PC-9 (cell line): ENCODE measurements at places on chromosomes 12 and 14.

DNA sequence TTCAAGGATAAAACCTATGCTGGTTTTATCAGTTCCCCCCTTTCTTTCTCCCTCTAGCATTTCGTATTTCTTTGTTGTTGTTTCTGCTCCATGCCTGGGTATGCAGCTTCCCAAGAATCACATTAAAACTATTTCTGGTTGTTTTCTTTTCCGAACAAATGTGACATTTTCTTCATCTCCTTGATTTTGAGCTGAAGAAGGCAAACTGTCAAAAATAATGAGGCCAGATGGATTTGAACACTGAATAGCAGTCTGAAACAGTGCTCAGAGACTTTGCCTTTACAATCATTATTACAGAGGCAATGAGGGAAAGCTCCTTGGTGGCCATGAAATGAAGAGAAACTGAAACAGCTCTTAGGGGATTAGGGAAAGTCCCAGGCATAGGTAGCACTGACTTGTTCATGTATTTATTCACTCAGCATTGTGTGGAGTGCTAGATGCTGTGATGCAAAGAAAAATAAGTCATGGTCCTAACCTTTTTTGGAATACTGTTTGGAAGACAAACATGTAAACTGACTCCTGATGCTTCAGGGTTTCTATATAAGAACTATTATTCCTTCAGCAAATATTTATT is 319.5 kb downstream of the FUT8 start:
- no peak for DNase-seq

GRCh38 chr12:4855121-4855924 is 54.4 kb upstream of the KCNA1 start:
- DNase-seq, result peak; percentile 43

GRCh38 chr12:23204933-23205778 is 580.2 kb downstream of the ETNK1 start:
- DNase-seq, result no peak

- DNase-seq, result no peak
Observed at GRCh38 chr12:122374707-122375106, 47.8 kb downstream of the CLIP1 start.

- no peak for DNase-seq
Observed at GRCh38 chr12:48005750-48006021, 1.4 kb upstream of the COL2A1 start.

GRCh38 chr12:6555018-6555691 is 687 bp downstream of the IFFO1 start:
- no peak for DNase-seq

GRCh38 chr12:119949145-119949544 is 39.9 kb upstream of the BICDL1 start:
- DNase-seq, result no peak

DNA sequence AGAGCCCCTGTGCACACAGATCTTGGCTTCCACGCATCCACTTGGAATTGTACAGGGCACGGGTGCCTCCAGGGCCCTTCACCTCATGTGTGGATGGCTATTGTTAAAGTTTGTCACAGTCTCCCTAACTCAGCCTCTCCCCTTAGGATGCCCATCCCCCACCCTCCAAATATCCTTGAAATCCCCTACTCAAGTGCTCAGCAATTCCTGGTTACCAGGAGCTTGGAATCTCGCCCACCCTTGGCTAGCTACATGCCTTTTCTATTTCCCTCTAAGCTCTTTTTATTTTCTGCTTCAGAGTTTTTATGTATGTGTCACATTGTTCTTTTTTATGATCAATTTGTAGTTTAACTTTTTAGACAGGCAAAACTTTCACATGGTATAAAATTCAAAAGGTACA is 13.0 kb upstream of the NR1H4 start:
- DNase-seq, result no peak

GRCh38 chr12:32897687-32898573 is 1.4 kb upstream of the PKP2 start:
- no peak for DNase-seq

DNA sequence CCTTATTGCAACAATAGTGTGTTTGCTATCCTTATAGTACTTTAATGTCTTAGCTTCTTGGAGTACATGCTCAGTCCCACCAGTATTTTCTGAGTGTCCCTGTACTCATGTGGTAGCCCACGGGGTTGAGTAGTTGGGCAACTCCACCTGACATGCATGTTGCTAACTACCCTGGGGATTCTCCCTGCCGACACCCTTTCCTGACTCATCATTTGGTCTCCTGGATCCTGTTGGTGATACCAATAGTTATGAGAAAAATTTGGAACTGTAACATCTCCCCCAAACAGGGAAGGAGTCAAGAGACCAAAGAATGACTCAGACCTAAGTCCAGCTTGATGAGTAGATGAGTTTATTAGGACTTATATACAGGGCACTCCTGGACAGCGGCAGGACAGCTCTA is 101.6 kb downstream of the BRMS1L start:
- no peak for DNase-seq

DNA sequence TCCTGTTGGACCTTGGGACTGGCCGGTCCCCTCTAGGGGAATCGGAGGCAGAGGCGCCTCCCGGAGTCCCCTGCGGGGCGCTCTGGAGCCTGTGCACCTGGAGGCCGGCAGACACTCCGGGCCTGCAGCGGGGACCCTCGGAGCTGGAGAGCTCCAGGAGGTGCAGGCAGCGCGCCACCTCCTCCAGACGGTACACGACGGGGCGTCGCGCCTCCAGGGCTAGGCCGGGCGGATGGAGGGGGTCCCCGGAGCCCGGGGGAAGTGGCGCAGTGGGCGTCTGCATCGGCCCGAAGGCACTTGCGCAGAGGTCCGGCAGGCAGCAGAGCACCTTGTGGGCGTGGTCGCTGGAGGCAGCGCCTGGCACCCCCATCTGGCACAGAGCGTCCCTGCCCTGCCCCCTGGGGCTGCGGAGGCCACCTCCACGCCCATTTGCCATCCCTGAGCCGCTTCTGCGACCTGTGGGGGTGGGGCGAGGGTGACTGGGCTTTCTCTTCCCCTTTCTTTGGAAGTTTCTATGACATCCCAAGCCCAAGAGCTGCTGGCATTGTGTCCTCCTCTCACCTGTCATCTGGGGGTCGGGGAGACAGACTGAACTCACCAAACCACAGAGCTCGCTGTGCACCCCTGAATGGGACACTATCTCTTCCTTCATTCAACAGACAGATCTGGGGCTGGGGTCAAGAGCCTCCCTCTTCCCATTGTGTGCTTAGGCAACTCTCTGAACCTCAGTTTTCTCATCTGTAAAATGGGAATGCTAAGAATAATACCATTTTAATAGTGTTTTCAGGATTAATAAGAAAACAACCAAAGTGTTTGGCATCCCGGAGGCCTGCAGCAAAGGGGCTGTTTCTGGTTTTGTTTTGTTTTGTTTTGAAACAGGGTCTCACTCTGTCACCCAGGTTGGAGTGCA is 37.5 kb upstream of the CORO1C start:
- DNase-seq, result no peak

DNA sequence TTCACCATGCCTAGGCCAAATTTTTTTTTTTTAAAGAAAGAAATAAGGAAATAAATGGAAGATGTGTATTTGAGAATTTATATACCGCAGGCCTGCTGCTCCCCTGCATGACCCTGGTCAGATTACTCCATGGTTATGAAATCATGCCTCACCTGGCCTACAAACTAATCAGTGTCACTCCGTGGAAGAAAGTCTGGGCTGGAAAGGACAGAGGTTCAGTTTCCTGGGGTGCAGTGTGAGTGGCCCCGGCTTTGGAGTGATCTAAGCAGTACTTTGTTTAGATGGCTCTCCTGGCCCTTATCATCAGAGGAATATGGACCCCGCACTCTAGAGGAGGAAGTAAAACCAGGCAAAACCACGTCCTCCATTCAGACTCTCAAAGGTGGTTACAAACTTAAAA is 9.6 kb downstream of the APOBEC1 start:
- no peak for DNase-seq

DNA sequence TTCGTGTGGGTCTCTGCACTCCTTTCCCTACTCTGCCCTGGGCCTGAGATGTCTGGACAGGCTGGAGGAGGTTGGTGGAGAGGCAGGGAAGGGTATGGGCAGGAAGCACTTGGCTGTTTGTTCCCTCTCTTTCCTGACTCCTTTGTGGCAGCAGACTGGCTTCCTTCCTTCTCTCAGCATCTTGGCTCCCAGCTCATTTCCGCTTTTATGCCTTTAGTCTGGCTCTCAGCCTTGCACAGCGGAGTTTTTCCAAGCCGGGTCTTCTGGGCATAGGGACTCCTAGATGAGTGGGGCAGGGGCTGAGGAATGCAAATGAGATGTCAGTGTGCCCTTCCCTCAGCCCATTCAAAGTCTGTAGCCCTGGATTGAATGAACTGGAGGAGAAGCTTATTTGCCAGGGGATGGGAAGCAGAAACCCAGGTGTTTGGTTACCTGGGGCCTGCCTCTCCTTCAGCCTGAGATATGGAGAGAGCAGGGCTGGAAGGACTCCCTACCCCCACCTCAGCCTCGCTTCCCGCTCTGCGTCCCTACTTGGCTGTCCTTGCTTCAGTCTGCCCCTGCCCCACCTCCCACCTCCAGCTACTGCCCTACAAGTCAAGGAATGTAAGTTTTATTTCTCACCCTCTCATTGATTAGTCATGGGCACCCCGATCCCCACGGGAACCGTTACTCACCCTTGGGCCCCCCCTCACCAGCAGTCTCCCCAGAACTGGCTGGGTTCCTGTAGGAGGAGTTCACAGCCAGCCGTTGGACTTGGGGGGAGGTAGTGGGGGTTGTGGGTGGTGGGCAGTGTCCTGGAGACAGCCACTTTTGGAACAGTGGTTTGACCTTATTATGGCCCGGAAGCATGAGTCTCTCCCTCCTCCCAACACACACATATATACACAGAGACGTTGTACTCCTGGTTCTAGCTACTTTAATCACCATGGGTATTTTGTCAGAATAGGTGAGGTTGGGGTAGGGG is 9.3 kb upstream of the ITGA5 start:
- DNase-seq, result no peak

DNA sequence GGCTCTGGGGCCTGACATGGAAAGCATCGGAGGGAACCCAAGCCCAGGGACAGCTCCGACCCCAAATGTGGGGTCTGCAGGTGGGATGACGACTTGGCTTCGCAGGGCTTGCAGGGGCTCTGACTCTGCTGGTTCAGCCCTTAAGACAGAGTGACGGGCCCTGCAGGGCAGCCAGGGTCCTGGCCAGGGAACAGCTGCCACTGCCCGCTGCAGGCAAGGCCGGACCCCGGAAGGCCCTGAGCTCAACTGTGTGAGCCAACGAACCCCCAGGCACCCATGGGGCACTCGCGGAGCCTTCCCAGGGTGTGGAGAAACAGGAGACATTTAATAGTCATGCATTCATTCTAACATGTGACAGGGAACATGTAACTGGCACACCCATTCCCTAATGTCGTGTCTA is 120.7 kb downstream of the PIWIL1 start:
- DNase-seq, result no peak

GRCh38 chr14:82385048-82385447 is 851.4 kb upstream of the SEL1L start:
- DNase-seq, result no peak

GRCh38 chr14:23079716-23080115 is 15.2 kb downstream of the ACIN1 start:
- DNase-seq, result no peak

DNA sequence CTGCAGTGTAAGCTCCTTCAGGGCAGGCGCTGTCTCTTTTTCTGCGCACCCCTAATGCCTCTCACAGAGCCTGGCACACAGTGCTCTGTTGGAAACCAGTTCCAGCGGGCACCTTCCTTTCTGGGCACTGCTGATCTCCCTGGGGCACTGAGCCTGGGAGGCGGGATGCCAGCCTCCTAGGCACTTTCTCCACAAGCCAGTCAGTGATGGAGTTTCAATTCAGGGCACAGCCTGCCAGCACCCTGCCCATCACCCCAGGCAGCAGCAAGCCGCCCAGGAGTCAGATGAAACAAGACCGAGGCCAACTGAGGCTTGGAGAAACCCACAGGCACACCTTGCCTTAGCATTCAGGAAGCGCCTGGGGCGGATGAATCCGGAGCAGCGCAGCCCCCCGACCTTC is 5.7 kb upstream of the CTDSP2 start:
- no peak for DNase-seq

DNA sequence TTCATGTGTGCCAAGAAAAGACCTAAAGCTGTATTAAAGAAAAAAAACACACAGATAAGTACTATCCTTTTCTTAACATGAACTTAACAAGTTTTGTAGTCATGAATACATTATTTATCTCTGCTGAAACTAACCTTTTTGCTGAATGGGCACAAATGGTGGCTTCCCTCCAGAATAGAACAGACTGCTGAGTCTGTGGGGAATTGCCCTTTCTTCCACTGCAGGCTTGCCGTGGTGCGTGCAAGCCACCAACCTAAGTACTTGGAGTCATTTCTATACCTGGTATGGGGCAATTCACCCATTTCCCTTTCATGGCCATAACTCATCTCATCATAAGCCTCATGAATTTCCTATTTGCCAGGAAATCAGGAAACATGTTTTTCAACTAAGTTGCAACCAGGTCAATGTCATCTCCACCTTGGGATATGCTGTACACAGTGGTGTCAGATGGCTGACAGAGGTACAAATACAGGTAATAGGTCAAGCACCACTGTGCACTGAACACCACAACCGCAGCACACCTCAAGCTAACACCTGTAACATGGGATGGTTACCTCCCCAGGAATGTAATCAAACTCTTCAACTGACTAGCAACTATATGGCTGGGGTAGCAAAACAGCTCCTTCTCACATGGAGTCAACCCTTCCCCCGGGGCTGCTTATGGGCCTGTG is 49.9 kb downstream of the CATSPERB start:
- no peak for DNase-seq

- peak; percentile 69 for DNase-seq
Observed at GRCh38 chr12:6341417-6342139, at the start of gene TNFRSF1A. TSS of gene TNFRSF1A (minus strand) at chr12:6342076. CDS start at chr12:6341814, 262 bp downstream.

DNA sequence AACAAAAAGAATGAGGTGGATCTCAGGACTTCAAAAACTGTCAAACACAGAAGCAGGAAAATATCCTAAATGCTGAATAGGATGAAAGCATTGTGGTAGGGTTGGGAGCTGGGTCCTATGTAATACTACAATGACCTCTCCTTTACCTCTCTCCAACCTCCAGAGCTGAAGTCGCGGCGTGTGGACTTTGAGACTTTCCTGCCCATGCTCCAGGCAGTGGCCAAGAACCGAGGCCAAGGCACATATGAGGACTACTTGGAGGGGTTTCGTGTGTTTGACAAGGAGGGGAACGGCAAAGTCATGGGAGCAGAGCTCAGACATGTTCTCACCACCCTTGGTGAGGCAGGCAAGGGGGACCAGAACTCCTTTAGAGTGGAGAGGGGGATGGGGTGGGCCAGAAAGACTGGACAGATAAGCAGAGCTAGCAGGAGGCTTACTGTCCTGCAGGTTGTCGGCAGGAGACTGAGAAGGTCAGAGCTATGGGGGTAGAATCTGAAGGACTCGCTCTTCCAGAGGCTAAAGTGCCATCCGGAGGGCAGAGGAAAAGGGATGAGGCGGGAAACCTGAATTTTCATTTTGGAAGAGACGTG is 2.8 kb upstream of the MYL6 start:
- DNase-seq, result no peak

GRCh38 chr12:66191547-66192126 is 2.6 kb downstream of the IRAK3 start:
- DNase-seq, result no peak
